ENCODE measurements at places on chromosomes 12 and 14.

GRCh38 chr12:92574051-92574783, 128.6 kb upstream of the PLEKHG7 start:
- DNase-seq: no peak

DNA sequence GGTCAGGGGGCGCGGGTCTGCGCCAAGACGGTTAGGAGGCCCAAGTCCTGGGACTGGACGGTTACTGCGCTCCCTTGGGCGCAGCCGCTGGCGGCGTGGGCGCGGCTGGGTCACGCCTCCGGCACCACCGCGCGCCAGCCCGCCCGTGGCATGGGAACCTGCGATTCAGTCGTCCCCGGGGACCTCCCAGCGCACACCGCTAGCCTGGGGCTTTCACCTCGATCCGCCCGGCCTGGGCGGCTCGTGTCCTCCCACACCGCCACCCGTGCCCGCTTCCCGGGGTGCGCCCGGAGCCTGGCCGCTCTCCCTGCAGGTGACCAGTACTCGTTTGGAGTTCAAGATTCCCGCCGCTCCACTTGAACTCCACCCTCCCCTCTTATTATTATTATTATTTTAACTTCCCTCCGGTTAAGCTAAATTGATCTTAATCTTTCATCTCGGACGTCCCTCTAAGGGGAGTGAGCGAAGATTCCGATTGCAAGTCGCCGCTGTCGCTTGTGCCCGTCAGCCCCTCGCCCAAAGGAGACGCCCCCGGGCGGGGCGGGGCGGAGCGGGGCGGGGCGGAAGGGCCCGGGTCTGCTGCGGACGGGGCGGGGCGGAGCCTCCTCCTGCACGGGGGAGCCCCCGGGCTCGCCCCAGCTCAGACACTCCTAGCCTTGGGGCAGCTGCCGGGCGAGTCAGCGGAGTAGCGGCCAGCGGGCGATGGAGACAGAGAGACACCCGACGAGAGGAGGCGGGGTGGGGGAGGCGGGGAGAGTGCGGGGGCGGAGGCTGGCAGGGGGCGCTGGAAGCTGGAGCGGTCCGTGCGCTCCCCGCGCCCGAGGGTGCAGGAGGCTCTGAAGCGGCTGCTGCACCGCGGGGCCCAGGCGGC, at the start of gene KCNMB4:
Gene KCNMB4 (plus strand): TSS at position 643 of the 871 bp plus-strand sequence. CDS start 445 bp downstream, outside the sequence.
- DNase-seq: peak; percentile 87

DNA sequence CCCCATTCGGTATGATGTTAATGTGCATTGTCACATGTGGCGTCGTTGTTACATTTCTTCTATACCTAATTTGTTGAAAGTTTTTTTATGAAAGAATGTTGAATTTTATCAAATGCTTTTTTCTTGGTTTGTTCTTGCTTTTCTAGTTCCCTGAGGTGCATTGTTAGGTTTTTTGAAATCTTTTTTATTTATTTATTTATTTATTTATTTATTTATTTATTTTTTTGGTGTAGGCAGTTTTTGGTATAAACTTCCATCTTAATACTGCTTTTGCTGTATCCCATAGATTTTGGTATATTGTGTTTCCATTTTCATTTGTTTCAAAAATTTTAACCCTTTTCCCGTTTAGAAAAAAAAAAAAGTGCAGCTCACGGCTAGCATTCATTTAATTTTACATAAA, 121.1 kb upstream of the HMGA2 start:
- no peak for DNase-seq

DNA sequence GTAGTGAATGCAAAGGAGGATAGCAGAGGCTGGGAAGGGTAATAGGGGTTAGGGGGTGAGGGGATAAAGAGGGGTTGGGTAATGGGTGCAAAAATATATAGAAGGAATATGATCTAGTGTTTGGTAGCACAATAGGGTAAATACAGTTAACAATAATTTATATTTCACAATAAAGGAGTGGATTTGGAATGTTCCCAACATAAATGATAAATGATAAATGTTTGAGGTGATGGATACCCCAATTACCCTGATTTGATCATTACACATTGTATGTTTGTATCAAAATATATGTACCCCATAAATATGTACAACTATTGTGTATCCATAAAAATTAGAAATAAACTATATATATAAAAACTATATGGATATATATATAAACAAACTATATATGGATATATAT, 999 bp upstream of the MYRFL start:
- DNase-seq: no peak

DNA sequence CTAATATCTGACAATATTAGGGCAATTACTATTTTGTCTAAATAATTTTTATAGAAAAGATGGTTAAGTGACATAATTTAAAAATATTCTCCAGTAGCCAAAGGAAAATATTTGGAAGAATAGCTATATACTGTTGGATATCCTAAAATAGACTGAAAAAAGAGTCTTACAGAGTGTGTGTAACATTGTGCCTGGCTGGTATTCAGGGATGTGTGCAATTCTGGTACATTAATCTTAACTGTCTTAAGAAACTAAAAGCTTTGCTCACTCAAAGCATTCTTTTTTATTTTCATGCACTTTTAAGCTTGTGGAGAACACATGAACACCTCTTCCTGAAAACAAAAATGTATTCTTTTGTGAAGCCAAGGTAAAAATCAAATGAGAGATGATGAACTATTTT, 10.1 kb upstream of the NR2C1 start:
- no peak for DNase-seq

DNA sequence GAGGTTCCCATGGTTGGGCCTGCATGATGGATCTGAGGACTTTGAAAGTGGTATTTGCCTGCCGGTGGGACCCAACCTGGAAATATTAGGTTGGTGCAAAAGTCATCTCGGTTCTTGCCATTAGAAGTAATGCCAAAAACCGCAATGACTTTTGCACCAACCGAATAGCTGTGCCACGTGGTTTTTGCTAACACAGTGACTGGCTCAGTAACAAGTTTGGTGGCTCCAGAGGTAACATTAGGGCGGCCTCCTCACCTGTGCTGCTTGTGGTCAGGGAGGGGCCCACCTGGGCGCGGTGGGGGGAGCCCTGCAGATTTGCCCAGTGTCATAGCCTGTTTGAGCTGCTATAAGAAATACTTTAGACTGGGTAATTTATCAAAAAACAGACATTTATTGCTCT, 1.8 kb downstream of the BDKRB2 start:
- no peak for DNase-seq

DNA sequence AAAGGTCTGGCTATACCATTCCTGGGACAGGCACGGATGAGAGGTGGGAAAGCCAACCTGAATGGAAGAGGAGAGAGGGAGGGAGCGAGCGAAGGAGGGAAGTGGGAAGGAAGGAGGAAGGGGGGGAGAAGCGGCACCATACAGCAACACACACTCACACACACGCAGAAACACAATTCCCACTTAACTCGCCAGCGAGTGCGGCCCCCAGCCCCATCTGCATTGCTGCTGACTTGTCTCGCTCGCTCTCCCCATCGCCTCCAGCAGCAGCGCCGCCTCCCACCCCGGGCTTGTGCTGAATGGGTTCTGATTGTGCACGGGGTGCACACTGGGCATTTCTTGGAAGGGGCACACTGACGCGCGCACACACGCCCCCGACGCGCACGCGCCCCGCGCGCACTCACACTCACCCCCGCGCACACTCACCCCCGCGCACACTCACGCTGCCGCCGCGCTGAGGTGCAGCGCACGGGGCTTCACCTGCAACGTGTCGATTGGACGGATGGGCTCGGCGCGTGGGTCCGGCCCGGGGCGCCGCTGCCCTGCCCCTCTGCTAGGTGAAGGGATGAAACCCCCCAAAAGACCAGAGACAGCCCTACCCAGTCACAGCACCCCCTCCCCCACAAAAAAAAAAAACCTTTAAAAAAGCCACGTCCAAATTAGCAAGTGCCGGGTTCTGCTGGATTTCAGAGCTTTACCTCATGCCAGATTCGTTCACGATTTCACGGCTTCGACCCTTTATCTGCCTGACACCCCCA, 685 bp downstream of the GRIN2B start:
- DNase-seq: peak; percentile 67

DNA sequence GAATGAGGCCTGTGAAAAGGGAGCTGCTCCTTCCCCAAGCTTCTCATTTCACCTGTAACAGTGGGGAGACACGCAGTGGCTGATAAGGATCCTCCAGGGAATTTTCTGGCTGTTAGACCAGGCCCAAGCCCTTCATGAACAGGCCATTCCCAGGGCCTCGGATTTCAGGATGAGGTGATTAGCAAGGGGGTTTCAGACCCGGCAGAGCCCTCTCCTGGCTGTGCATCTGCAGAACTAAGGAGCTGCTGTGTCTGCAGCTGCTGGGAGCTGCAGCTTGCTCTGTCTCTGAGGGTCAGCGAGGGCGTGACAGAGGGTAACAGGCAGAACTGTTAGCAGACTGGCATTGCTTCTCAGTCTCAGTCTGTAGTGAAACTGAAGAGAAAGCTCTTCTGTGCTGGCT, 110.4 kb downstream of the KCNA5 start:
- DNase-seq: no peak

DNA sequence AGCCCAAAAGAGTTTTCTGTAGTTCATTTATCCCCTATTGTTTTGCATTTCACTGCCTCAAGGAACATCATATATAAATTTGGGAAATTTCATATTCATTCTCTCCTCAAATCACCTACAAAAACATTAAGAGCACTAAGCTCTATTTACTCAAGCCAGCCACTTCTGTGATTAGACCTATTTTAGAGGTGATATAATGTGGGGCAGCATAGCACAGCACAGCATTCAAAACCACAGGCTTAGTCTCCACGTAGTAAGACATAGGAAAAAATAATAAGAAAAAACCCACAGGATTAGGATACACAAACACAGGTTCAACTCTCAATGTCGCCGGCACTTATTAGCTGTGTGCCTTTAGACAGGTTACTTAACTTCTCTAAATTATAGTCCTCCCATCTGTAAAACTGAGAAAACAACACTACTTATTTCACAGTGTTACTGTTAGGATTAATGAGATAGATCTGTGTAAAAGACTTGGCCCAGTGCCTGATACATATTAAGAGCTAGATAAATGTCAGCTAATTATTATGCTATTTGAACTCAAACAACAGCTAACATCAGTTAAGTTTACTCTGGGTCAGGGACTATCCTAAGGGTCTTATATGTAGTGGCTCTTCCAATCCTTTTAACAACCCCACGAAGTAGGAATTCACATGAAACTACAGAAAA, 20.3 kb downstream of the DCAF5 start:
- no peak for DNase-seq

GRCh38 chr12:32455607-32456071, 56.3 kb downstream of the FGD4 start:
- DNase-seq: no peak

- DNase-seq: no peak
These were observed 345.8 kb downstream of the TMEM132D start for GRCh38 chr12:129558036-129558435.

DNA sequence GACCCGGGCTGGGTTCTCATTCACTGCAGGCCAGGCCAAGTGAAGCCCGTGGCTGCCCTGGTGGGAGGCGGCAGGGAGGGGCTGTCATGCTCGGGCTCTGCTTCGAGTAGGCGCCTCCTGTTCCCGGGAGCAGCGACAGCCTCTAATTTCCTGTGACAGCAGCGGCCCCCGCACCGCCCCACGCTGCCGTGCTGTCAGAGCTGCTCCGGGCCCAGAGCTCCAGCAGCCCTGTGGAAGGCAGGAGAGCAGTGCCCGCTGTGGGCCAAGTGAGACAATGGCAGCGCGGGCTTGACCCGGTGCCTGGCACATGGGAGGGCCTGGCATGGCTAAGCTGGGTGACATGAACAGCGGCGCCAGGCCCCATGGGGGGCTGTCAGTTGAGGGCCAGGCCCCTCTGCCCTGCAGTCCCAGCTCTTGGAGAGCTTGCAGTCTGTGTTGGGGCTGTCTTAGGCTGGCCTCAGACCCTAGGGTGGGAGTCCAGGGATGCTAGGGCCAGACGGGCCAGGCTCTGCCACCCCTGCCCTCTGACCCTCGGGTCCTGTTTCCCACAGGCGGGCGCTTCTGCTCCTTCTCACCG, 5.1 kb downstream of the TRMT61A start:
- peak; percentile 82 for DNase-seq

DNA sequence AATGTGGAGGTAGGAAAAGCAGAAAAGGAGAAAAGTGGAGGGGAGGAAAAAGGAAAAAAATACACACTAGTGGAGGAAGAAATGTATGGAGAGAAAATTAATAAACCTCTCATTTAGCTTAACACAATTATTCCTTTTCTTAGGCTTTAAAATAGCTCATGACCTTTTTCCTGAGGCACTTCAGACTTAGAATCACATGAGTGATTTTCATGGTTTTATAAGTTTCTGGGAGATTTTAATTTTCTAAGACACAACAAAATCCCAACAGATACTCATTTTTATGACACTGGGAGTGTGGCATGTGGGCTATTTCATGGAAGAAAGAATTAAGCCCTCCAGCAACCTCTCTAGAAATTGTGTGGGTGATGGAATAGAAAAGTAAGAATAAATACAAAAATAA, 214.7 kb downstream of the CPNE8 start:
- DNase-seq: no peak

DNA sequence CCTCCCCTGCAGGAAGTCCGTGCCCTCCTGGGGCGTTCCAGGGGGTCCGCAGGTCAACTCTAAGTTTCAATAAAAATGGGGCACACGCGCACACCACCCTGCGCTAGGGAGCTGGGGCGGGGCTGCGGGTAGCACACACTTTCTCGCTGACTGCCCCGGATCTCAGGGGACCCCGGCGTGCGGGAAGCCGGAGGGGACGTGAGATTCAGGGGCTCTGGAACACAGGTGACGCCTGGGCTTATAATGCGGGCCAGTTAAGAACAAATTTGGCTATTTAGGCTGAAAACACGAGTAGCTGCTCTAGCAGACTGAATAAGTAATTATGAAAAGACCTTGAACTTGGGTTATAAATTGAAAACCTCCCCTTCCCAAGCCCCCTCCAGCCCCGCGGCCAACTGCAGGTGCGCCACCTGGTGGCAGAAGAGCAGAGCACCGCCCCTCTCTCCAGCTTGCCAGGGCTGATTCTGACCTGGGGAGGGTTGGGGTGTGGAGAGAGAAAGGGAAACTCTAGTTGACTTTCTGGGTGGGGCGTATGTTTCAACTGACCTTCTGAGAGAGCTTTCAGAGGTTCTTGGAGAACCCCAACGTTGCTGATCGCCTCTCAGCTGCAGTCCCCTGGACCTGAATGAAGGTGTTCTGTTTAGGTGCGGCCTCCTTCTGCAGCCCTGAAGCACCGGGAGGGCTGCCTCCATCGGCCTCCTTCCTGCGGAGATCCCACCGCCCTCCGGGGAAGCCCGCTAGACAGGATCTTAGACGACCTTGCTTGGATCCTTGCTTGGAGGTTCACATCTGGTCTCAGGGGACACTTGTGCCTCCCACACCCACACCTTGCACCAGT, 118.4 kb upstream of the EVL start:
- DNase-seq: no peak

GRCh38 chr12:64840949-64841717, 16.7 kb downstream of the TBC1D30 start:
- DNase-seq: no peak

DNA sequence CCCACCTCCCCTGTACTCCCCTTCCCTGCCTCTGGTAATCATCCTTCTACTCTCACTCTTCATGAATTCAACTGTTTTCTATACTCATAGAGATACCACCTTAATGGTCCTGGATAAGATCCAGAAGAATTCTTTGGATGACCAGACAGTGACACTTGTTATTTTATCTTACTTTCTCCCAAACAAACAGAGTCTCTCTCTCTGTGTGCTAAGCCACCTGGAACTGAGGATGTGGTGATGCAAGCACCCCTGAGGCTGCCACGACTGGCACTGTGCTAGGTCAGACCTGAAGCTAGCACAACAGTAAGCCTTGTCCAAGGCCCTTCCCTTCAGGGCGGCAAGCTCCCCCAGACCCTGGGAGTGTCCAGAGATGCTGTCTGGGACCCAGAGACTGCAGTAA, 250.2 kb downstream of the C12orf50 start:
- no peak for DNase-seq
